ENCODE measurements at places on chromosomes 7 and 10.

DNA sequence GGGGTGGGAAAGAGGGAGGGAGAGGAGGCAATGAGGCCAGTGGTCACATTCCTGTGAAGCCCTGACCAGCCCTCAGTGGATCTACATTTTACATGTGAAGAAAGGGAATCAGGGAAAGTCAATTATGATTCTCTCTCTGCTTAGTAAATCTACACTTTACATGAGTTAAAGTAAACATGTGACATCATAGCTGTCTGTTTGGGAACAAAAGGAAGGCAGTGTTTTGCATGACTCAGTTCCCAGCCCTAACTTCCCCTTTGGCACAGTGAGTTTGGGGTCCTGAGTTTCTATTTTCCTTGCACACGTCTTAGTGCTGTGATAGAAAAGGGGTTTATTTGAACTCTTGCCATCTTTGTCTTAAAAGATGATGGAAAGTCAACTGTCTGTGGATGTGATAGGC lies 615.1 kb downstream of the SDK1 start:
- no peak for DNase-seq

DNA sequence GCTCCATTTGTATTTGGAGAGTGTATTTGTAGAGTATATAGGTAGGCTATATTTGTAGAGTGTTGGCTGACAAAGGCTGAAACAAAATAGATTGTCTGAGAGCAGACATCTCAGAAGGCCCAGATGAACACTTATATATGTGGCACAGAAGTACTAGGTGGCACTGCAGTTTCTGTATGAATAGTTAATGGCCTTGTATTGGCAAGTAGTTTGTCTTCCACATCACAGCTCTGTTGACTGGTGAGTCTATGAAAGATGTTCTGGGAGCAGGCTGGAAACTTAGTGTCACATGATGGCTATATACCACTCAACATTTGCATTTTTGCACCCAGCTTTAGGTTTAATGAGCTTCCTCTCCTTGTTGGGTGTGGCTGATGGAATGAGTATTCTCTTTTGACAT lies 51.9 kb downstream of the CCNY start:
- DNase-seq: no peak

DNA sequence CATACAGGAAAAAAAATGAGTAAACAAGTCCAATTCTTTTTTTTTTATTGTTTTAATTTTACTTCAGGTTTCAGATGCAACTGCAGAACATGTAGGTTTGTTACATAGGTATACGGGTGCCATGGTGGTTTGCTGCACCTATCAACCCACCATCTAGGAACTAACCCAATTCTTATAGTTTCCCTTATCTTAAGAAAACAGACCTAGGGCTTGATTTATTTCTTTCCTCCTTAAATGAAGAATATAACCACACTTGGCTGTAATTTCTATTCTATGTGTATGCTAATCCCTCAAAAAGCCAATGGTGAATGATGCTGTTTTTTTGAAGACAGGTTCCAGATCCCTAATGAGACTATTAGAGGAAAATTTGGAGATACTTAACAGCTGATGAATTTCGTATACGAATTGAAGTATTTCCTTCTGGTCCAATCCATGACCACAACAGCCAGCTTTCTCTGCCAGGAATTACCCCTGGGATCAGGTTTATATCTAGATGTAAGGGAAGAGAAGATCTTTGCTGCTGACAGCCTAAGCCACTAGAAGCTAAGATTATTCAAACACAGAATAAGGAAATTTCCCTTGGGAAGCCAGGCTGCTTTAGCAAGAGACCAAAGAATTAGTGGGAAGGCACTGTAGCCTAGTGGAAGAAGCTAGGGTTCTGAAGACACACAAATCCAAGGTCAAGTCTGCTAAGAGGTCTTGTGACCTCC lies 115.8 kb downstream of the INHBA start:
- DNase-seq: no peak

DNA sequence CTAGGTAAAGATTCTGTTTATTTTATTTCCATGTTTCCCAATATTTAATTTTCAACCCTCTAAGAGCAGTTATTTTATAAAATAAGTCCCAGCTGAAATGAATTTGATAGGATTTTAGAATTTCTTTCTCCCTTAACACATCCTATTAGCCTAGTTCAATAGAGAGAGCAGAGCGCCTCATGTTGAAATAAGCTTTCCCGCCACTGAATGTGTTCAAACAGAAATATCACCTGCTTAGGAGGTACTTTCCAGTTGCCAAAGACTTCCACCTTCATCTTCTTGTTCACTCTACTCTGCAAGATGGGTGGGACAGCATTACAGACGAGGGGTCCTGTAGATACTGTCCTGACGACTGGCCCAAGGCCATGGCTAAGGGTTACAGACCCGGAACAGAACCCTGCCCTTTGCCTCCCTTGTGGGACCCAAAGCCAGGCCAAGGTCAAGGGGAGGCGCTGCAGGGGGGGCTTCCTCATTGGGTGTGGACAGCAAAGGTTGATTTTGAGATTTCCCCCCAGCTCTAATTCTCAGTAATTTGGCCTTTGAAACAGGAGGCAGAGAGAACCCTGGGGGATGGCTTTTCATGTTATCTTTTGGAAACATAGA lies 62.0 kb downstream of the PARP12 start:
- no peak for DNase-seq

DNA sequence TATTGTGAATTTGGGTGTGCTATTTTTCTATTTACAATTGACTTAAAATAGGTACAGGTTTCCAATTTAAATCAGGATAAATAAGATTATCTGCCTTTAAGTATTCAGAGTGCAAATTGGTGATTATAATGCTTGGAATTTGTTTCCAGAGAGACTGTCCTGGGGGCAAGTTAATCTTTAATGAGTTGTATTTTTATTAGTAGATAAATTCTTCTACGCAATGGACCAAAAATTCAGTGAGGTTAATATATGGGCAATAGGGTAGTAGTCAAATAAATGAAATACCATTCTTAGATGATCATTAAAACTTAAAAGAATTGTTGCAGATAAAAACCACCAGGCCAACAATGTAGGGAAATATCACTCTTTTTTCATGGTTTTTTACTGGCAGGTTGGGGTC lies 3.4 kb downstream of the BICC1 start:
- no peak for DNase-seq

DNA sequence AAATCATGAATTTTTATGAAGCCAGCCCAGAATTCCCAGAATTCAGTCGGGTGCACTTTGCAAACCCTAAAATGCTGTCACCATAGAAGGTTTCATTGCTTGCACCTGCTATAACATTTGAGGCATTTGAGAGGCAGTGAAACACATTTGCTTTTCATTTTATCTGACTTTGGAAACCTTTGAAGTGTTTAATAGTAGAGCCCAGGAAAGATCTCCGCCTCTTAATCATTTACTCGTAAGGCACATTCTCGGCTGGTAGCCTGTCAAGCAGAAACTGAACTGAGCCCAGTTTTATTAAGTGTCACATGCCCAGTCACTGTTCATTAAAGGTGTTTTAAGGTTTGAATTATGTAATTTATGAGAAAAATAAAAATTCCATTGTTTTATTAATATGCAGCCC lies 247.6 kb downstream of the EMX2 start:
- DNase-seq: no peak

DNA sequence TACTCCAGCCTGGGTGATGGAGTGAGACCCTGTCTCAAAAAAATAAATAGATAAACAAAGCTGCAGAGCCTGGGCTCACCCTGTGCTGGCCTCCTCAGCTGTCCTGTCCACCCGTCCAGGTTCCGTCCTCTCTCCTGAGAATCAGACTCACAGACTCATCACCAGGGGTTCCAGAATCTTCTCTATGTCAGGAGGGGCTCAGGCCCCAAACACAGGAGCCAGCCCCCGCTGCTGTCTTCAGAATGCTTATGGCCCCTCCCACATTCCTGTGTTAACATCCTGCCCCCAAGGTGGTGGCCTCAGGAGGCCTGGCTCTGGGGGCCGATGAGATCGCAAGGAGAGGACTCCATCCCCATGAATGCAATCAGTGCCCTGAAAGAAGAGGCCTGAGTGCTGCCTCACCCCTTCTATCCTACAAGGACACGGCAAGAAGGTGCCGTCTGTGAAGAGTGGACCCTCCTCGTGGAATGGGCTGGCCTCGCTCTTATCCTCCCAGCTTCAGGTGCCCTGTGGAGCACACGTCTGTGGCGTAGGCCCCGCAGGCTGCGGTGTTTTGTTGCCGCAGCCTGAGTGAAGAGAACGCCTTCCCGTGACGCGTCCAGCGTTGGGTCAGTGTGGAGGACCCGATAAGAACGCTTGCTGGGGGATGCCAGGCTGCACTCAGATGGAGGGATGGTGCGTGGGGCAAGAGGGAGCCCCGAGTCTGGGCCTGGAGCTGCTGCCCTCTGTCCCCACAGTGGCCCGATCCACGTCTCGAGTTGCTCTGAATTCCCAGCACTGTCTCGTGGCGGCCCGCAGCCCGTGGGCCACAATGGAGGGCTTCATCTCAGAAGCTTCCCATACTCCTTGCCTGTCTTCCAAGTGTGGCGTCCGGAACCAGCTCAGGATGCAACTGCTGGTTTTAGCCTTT lies 77.1 kb downstream of the INPP5A start:
- DNase-seq: no peak

- no peak for DNase-seq
Measured at GRCh38 chr10:77301305-77301730, 336.3 kb downstream of the KCNMA1 start.

- DNase-seq: no peak
Measured at GRCh38 chr7:85688712-85689111, 501.9 kb upstream of the SEMA3D start.

- no peak for DNase-seq
Measured at GRCh38 chr10:117137911-117138642, at the start of gene VAX1. TSS of gene VAX1 (minus strand) at chr10:117138270. CDS start at chr10:117138056, 214 bp downstream.

DNA sequence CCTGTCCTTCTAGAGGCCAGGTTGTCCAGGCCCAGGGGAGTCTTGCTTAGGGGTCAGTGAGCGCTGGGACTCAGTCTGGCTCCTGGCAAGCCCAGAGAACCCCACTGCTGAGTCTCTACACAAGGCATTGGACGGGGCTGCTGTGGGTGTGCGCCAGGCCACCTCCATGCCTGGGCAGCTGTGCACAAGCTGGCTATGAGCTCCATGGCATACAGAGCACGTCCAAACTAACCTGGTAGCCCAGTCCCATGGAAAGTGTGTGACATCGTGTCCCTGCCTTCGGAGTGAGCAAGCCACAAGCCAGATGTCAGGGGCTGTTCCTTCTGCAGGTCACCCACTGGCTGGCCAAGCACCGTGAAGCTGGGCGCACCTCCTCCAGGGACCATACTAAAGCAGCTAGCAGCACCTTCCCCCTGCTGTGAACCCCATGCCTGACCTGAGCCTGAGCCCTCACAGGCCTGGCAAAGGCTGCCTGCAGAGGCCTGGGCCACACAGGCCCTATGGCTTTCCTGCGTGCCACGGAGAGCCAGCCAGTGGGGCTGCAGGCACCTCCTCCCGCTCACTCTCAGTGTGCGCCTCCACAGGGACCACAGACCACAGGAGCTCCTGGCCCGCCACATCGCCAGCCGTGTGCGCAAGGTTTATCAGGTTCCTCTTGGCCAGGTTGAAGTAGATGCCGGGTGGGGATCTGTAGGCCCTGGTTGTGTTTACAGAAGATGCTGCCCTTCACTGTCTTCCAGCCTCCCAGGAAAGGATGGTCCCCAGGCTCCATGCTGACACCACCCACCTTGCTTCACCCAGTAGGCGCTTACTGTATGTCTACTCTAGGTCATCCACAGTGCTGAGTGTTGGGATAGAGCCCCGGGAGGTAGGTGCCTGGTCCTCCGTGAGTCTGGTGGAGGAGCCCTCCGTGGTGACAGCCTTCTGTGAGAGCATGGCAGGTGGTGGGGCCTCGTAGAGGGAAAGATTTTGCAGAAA lies 219.7 kb downstream of the EBF3 start:
- no peak for DNase-seq

DNA sequence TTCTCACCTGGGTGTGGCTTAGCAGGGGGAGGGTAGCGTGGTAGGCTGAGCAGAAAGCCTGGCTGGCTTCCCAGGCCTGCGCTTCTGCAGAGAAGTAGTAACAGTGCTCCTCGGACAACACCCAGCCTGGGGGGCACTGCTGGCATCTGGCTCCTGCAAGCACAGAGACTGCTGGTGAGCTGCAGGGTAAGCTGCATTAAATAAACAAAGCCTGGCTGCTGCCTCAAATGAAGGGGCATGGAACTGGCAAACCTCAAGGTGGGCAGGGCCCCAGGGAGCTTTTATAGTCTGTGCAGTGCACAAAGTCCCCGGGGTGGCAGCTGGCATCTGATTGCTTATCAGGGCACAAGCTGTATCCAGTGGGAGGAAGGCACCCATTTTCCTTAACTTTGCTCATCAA lies 3.9 kb downstream of the KLRG2 start:
- no peak for DNase-seq

- DNase-seq: no peak
Measured at GRCh38 chr7:122298618-122299017, 5.9 kb downstream of the FEZF1 start.

DNA sequence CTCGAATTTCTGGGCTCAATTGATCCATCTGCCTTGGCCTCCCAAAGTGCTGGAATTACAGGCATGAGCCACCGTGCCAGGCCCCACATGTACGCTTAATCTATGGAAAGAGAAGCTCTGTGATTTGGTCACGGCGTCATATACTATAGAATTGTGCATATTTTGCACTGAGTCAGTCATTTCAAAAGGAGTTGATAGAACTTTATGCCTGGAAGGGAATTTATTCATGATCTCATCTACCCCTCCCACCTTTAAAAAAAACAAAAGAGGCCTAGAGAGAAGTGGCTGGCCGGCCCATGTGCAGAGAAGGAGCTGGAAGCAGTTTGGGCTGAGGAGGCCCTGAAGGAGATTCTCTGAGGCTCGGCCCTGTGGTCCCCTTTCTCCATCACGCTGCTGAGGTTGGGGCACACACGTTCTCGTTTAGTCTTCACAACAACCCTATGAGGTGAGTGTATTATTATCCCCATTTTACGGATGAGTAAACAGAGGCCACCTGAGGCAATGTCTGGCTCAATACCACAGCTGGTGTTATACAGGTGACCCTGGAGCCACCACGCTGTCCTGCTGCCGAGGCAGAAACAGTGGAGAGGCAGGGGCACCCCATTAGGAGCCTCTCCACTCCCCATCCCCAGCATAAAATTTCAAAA lies 47.2 kb upstream of the ZRANB1 start:
- DNase-seq: no peak

GRCh38 chr10:132169766-132170560 lies 16.8 kb upstream of the DPYSL4 start:
- no peak for DNase-seq

GRCh38 chr7:123580406-123581161 lies 21.0 kb upstream of the ASB15 start:
- no peak for DNase-seq

DNA sequence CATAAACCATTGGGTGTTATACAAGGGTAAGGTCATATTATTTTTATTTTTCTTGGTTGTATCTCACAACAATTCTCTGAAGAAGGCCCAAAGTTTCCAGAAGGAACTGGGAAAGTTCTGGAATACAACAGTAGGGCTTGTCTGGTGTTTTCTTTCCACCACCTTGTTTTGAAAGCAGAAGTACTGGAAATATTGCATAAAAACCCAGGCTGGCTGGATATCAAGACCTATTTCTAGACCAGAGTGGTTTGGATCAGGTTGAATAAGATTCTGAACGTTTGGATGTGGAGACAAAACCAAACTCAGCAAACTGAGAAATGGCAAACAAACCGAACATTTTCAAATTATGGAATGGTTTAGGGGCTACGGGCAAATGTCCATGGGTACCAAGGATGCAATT lies 182.6 kb upstream of the FZD8 start:
- no peak for DNase-seq
